NCI-H2171 (cell line): ENCODE measurements at places on chromosomes 5 and 9.

- DNase-seq: no peak
These were observed 7.8 kb downstream of the AIF1L start for GRCh38 chr9:131104016-131104740.

- no peak for DNase-seq
These were observed 81.1 kb downstream of the PJA2 start for GRCh38 chr5:109328626-109329025.

DNA sequence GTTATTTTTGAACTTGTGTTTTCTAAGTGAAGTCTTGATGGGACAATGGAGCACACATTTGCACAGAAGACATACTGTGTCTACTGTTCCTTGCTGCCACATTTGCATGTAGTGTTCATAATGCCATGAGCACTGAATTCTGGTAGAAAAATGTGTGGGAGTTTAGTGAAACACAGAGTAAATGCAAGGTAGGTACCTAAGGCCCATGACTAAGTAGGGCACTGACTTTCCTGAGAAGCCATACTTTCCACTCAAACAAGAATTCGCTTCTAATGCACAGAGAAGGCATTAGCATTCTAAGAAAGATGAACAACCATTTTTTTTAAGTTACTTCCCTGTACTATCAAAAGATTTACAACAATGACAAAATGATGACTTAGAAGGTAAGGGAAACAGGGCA is 282.2 kb downstream of the MAN2A1 start:
- no peak for DNase-seq

DNA sequence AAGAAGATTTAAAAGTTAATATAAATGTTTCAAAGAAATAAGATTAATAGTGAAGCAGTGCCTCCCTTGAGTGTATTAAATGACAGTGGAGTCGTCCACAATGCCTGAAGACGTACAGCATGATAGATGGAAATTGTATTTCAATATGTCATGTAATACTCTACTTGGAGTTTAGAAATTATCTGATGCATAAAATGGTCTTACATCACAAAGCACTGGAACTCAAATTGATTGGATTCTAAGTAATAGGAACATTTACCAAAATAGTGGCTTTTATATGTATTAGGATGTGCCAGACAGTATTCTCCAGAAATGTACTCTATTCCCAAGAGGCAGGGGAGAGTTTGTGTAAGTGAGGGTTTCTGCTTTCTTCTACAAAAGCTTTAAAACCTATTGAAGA is 49.4 kb downstream of the CDH10 start:
- no peak for DNase-seq

- no peak for DNase-seq
These were observed 50.8 kb downstream of the FXN start for GRCh38 chr9:69086312-69086711.

DNA sequence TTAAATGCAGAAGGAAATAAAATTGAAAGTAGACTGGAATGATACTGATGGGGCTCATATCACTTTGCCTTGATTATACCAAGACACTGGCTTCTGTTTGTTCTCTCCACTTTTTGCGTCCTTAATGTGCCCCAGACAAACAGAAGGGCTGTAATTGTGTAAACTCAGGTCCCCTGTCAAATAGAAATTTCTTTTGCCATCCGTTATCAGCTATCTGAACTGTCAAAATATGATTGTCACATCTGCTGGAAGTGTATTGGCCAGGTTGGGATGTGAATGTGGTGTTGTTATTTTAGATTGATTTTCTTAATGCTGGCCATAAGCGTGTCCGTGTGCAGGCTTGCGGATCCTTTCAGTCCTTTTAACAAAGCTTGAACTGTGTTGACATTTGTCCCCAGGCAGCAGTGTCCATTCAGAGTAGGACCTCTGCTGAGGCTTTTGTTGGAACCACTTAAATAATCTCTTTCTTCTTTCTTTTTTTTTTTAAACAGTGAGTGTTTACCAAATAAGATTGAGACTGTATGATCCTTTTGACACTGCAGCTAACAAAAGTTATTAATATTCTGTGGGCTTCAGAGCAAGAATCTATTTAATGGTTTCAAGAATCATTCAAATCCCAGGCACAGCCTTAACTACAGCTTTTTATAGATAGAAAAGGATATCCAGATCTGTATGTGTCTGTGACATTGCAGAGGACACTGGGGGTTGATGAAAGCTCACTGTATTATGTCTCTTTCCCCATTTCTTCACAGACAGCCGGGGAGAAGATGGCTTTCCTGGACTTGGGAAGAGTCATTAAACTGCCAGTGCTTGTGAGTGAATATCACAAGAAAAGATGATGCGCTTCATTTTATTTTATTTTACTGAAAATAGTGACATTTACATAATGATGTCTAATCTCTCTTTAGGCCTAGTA is 171.7 kb downstream of the ZNF608 start:
- no peak for DNase-seq

GRCh38 chr5:55226934-55227663 is at the start of gene MCIDAS:
MCIDAS (minus strand) TSS chr5:55227315; CDS start chr5:55227138, 177 bp downstream.
- peak; percentile 91 for DNase-seq

DNA sequence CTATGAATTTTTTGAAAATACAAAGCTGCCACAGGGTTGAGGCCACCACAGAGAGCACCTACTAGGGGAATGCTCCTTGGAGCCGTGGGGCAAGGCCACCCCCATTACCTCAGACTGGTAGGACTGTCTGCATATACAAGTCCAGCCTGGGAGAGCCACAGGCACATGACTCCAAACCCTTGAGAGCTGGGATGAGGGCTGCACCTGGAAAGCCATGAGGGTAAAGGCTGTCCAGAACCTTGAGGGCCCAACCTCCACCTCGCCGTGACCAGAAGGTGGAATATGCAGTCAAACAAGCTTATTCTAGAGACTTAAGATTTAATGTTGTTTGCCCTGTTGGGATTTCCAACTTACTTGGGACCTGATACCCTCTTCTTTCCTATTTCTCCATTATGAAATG is 69.5 kb upstream of the TSLP start:
- no peak for DNase-seq

DNA sequence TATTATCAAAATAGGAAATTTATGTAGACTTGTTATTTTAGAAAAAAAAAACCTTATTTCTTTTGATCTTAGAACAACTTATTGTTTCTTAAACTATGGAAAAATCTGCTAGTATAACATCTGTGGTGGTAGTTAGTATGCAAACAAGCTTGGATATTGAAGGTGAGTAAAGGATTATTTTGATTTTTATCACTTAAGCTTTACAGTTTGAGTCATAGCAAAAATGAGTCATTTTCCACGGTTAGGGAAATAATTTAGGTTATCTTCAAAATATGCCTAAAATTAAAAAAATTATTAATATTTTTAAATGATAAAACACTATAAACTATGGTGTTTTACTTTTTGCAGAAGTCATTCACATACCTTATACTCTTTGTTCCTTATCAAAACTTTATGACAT is 107.2 kb upstream of the DHFR start:
- no peak for DNase-seq

- DNase-seq: no peak
These were observed 50.0 kb upstream of the GOLPH3 start for GRCh38 chr5:32223972-32224609.

GRCh38 chr9:16064771-16065170 is 511.9 kb downstream of the CCDC171 start:
- no peak for DNase-seq

- no peak for DNase-seq
These were observed 59.5 kb upstream of the ERCC6L2 start for GRCh38 chr9:95815961-95816360.

DNA sequence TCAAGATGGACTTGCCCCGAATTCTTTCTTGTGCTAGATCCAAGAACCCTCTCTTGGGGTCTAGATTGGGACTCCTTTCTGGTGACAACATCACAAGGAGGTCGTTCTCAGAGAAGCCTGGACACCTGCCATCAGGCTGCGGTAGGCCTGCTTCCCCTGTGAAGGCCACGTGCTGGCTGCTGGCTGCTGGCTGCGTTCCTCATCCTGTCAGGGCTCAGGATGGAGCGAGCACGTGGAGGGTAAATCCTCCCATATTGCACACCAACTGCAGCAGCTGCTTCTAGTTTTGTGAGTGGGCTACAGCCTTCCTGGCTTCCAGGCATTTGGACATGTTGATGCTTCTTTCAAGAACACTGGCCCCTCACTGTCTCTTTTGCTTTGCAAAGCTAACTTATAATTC is 95.6 kb downstream of the HSPA4 start:
- no peak for DNase-seq

DNA sequence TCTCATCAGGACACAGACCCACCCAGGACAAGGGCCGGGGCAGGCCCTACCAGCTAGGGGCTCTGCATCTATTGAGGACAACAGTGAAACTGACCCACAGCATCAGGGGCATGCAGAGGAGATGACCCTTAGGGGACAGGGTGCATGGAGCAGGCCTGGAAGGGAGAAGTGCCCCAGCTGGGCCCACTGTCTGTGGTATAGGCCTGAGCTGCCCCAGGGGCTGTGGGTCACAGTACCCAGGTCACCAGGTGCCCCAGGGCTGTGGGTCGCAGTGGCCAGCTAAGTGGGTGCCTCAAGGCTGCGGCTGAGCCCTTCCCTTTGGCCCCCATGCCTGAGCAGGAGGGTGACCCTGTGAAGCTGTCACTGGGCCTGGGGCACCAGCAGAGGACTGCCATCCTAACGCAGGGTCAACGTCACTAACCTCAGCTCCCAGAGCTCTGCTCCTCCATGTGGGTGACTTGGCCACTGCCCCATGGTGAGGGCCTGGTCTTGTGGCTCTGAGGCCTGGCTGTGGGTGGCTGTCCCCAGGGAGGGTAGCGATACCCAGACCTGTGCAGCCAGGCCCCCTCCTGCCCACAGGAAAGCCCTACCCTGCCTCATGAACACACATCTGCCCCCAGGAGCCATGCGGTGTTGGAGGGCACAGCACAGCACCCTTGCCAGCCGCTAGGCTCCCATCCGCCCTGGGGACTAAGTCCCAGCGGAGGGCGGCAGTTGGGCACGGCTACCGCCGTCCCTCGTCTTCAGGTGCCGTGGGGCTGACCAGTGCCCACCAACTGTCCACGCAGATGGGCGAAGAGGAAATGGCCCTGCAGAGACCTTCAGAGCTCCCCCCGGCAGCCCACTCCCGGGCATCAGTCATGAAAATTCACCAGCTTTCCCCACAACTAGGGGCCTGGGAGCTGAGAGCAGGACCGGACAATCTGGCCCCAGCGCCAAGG is 4.9 kb downstream of the EDF1 start:
- DNase-seq: no peak

GRCh38 chr5:16507716-16508115 is 42.1 kb upstream of the ZNF622 start:
- DNase-seq: no peak

DNA sequence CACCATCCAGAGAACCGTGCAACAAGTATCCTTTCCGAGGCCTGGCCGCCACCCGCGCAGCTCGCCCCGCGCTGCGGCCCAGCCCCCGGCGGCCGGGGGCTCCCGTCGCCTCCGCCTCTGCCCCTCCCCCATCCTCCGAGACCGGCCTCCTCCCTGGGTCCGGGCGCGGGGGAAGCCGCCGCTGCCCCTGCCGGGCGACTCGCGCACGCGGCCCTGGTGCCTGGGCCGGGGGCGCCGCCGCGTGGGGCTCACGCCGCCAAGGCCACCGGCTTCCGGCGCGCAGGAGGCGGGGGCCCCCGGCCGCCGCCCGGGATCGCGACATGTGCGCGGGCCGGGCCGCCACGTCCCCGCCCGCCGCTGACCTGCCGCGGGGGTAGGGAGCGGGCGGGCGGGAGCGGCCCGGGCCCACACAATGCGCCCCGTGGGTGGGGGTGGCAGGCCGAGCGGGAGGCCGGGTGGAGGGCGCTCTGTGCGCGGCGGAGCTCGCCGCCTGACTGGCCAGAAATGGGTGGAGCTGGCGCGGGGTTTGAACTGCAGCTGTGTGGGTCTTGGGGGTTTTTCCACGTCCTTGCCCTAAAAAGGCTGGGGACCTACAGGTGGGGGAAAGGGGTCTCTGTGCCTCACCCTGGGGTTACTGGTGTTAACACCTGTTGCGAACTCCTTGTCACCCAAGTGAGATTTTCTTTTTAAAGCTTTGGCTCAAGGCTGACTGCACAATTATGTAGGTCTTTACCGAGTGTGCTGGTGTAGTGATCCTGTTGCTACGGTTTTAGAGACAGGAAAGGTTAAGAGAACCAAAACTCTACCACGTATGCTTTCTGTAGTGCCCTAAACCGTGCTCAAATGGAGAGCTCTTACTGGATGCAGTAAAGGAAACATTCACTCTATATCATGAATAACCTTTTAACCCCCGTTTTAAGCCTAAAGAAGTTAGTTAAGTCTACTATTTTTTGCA is 32.3 kb downstream of the TNPO1 start:
- no peak for DNase-seq

- no peak for DNase-seq
These were observed 853 bp downstream of the DCP2 start for GRCh38 chr5:112977440-112977861.

GRCh38 chr9:26356491-26356890 is 536.1 kb downstream of the CAAP1 start:
- DNase-seq: no peak

- no peak for DNase-seq
These were observed 62.3 kb downstream of the NR6A1 start for GRCh38 chr9:124708633-124709291.

- DNase-seq: no peak
These were observed 57.4 kb downstream of the SEMA4D start for GRCh38 chr9:89440548-89440947.

- no peak for DNase-seq
These were observed 147.4 kb upstream of the KLF9 start for GRCh38 chr9:70561786-70562395.

GRCh38 chr5:90549223-90549622 is 9.4 kb upstream of the ADGRV1 start:
- DNase-seq: no peak

DNA sequence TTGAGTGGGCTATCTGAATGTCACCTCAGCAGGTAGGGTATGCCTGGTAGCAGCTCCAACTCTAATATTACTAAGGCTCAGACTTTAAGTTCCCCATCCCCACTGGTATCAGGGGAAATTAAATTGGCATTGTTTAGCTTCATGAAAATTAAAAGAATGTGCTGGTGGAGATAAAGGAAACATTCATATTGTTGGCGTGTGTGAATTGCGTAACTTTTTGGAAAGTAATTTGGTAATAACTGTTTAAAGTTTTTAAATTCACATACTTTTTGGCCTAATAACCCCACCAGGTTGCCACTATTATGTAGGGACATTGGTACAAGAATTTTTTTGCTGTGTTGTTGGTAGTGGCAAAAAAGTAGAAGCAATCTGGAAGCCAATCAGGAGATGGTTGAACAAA is 29.4 kb downstream of the TNPO1 start:
- no peak for DNase-seq

GRCh38 chr5:32805971-32806638 is 95.0 kb downstream of the NPR3 start:
- DNase-seq: no peak

DNA sequence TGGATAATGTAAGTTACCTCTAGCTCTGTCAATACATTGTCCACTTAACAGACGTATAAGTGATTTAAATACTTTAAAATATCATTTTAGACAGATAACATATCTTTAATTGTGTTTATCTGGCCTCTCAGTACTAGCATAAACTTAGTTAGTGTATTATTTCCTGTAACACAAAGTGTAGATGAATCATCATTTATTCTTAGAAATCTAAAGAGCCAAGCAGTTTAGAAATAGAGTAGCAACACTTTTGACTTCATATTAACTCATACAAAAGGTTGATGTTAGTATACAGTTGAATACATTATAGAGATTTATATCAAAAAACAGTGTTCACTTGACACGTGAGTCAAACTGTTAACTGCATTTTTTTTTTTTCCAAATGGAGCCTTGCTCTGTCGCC is 18.0 kb downstream of the NCBP1 start:
- no peak for DNase-seq

- DNase-seq: no peak
These were observed 5.9 kb downstream of the MED10 start for GRCh38 chr5:6372251-6373080.
